NCI-H1092 (cell line): ENCODE measurements at places on chromosomes 4 and X.

DNA sequence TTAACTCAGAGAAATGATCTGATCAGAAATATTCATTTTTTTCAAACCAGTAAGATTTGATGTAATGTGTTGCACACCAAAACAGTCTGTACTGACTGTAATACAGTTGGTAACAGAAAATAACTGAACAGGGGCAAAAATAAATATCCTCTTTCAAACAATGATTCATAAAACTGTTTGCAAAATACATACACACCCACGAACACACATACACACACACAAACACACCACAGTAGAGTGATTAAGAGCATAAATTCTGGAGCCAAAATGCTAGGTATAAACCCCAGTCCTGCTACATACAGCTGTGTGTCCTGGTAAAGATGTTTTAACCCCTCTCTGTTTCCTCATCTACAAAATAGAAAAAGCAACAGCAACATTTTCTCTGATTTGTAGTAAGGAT, 376.6 kb downstream of the PDGFC start:
- DNase-seq, result no peak

DNA sequence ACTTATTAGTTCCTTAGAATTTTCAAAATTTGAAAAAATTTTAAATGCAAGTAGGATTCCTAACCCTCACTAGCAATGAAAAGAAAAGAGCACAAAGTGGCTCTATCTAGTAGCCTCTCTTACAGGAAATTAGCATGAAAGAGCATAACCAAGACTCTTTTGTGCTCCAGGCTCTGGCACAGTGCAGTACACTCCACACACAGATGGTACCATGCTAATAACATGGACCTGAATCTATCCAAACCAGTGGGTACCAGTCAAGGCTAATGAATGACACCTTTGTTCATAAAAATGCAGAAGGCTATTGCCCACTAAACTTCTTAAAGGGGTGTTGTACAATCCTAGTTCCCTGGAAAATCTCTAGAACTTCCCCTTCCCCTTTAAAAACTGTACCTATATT, 119.0 kb downstream of the MANBA start:
- DNase-seq, result no peak

GRCh38 chrX:15146515-15146914, 123.4 kb downstream of the ASB9 start:
- DNase-seq, result no peak

DNA sequence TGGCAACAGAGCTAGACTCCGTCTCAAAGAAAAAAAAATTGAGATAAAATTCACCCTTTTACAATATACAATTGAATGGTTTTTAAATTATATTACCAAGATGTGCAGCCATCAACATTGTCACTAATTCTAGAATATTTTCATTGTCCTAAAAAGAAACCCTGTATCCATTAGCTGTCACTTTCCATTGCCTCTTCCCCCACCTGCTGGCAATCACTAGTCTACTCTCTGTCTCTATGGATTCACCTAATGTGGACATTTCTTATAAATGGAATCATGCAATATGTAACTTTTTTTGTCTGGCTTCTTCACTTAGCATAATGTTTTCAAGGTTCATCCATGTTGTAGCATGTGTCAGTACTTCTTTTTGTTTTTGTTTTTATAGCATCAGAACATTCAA, 20.8 kb downstream of the ABHD18 start:
- no peak for DNase-seq

DNA sequence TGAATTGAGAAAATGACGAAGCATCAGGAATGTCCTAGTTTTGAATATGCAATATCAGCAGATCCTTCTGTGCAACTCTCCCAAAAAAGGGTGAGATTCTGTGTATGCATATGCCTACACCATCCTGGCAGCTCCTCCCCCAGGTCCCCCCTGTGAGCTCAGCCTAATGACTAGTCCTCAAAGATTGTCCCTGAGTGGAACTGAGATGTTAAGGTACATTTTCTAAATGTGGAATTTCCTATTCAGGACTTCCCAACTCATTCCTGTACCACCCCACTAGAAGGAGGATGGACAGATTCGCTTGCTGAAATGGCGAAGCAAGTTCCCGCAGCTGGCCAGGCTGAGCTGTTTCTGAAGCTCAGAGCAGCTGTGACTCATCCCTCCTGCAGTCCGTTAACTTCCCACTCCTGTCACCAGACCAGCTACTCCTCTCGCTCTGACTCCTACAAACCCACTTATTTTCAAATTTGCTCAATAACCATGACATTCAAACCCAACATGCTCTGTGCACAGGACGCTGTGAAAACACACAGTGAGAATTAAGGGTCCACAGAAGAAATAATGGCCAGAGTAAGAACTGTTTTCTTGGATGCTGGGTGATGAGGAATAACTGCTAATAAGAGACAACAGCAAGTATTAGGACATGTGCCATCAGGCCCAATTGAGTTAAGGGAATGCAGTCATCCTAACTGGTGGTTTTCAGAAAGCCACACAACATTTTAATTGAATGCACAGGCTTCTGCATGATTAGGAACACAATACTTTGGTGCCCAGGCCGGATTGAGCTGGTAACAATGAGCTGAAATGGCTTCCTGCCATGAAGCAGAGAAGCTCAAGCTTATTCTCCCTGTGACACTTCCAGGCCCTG, 40.0 kb upstream of the IRF2 start:
- DNase-seq, result no peak

GRCh38 chr4:83010111-83010521, 507 bp downstream of the LIN54 start:
- DNase-seq, result no peak

DNA sequence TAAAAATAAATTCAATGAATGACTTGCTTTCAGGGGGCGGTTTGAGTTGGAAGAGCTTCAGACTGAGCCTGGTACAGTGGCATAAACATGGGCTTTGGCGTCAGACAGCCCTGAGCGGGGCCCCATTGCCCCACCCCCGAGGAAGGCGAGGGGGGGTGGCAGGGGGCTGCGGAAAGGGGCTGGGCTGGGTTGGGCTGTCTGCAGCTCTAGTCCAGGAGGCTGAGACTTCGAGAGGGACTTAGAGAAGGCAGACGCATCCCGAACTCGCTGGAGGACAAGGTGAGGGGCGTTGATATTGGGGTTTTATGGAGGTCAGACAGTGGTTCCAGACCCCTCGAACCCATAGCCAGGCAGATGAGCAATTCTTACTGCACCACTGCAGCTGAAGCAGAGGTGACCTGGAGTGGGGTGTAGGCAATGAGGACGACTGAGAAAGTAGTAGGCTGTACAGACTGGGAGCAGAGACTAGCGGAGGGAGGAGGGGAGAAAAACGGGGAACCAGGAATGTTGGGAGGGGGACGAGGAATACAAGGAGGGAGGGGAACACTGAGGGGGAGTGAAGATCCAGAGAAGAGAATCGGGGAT, at the start of gene MAGED2:
MAGED2 (plus strand) TSS at position 222 of the 585 bp plus-strand sequence. CDS start 1,587 bp downstream, outside the sequence.
- DNase-seq, result peak; percentile 9

DNA sequence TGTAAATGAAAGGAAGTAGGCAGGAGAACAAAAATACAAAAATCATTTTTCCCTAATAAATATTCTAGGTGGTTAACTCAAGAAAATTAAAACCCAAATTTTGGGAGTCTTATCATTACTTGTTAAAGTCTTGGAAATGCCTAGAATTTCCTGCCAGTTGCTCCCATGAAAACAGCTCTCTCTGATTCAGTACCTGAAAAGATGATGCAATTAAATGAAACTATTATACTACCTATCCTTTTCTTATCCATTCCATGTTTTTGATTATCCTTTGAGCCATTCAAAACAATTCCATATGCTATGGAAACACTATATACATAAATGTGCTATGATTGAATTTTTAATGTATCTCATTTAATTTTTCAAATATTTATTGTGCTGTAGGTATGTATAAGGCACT, 50.5 kb upstream of the AMELX start:
- DNase-seq, result no peak

GRCh38 chr4:85486425-85487086, 11.6 kb downstream of the ARHGAP24 start:
- no peak for DNase-seq

DNA sequence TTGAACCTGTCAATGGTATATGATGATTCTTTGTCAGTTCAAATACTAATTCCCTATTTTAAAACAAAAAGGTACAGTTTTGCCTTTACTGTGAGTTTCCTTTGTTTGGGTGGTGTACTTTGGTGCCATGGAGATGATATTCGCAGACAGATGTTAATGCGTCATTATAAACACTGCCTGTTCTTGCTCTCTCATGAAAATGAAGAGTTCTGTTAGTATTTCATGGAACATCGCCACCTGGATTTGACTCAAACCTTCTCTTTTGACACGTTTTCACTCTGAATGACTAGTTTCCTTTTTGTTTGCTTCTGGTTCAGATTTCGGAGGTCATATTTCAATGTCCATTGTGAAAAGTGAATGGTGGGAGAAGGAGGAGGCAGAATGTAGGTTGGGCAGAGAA, 6.9 kb upstream of the CTSO start:
- DNase-seq, result no peak

DNA sequence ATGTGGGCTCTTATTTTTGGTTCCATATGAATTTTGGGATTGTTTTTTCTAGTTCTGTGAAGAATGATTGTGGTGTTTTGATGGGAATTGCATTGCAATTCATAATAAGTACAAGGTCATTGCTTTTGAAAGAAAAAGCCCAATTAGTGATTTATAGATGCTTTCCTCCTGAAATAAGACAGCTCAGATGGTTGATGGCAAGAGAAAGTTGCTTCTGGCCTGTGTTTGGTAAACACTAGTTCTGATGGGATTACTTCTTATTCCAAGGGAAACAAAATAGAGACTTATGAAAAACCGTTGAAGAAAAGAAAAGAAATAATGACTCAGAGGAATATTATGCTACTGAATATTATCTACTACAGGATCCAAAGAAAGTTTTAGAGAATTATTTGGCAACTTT, 144.9 kb downstream of the SPANXA1 start:
- DNase-seq, result no peak

DNA sequence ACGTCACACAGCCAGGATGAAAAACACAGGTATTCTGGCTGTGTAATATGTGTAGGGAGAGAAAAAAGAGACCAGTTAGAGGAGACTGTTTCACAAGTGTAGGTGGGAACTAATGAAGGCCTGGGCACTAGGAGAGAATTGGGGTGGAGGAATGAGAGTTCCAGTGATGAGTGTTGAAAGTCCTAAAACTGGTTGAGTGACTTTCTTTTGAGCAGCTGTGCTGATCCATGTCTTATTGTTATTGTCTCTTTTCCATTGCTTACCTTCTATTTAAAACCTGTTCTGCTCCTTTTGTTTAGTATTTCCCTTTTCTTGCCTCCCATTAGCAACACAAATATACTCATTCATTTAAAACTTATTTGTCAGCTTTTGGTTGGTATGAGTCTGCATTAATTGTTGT, 88.7 kb downstream of the PDLIM5 start:
- no peak for DNase-seq

DNA sequence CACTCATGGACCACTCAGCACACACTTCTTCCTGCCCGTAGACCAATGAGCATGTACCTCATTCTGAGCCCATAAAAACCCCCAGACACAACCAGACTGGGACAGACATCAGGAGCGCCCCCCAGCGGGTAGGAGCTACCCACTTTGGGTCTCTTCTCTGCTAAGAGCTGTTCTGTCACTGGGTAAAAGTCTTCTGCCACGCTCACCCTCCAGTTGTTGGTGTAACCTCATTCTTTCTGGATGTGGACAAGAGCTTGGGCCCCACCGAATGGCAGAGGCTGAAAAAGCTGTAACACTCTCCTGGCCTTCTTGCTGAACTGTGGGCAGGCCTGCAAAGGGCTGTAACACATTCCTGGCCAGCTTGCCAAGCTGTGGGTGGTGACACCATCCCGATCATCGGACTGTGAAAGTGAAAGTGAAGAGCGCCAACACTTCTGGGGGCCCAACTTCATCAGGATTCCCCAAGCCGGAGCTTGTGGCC, 137.6 kb downstream of the TECRL start:
- DNase-seq, result no peak

DNA sequence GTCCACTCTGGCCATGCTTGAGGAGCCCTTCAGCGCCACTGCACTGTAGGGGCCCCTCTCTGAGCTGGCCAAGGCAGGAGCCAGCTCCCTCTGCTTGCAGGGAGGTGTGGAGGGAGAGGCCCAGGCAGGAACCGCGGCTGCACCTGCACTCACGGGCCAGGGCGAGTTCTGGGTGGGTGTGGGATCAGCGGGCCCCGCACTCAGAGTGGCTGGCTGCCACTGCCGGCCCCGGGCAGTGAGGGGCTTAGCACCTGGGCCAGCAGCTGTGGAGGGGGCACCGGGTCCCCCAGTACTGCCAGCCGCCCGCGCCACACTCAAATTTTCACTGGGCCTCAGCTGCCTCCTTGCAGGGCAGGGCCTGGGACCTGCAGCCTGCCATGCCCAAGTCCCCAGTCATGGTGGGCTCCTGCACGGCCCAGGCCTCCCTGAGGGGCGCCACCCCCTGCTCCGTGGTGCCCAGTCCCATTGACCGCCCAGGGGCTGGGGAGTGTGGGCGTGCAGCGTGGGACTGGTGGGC, 347.2 kb upstream of the SPOCK3 start:
- DNase-seq, result no peak

DNA sequence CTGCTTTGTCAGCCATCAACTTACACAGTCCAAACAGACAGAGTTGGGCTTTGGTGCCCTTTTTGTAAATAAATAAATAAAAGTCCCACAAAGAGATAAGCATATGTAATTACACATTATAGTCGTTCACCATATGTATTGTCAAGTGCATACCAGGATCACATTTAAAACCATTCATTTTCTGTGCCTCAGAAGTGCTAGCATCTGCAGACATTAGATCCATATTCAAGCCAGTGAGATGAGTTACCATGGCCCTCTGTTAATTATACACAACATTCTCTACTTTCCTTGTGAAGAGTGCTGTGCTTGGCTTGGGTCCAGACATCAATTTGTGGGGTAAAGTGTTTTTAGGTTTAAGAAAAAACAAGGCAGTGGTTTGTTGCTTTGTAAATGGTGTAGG, 76.8 kb downstream of the ENOX2 start:
- no peak for DNase-seq

- DNase-seq, result no peak
These were observed 220.9 kb upstream of the PSAPL1 start for GRCh38 chr4:7655511-7656243.

DNA sequence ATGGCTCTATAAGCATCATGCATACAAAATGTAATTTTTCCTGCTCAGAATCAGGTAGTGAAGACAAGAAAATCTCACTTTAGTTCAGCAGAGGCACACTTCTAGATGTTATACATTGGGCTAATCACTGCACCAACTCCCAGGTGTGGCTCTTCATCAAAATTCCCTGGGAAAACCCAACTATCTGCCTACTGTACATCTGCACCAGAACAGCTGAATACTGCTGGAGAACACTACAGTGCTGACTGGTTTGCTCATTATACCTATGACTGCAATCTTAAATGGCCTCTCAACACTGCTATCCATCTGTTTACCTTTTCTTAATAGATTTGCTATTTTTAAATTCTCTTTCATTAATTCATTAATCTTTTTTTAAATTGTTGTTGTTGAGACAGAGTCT, 92.0 kb downstream of the UGT8 start:
- DNase-seq, result no peak

GRCh38 chrX:154751203-154751668, 359 bp upstream of the GAB3 start:
- no peak for DNase-seq

DNA sequence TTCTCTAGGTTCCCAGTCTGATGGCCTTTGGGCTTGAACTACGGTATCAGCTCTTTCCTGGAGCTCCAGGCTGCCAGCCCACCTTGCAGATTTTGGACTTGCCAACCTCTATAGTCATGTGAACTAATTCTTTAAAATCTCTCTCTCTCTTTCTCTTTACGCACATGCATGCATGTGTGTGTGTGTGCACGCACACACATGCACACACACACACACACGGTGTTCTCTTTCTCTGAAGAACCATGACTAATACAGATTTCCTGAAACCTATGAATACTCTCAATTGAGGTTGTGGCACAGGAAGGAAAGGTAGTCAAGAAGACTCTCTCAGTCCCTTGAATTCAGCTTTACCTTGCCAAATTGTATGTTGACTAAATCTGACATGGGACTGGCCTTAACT, 6.2 kb upstream of the ZCCHC13 start:
- no peak for DNase-seq
